ENCODE measurements at places on chromosomes 12 and 14. TPM values are rescaled to one million over a fixed set of nuclear protein-coding genes. Genes with fewer than 3 reads are reported as not detected.

DNA sequence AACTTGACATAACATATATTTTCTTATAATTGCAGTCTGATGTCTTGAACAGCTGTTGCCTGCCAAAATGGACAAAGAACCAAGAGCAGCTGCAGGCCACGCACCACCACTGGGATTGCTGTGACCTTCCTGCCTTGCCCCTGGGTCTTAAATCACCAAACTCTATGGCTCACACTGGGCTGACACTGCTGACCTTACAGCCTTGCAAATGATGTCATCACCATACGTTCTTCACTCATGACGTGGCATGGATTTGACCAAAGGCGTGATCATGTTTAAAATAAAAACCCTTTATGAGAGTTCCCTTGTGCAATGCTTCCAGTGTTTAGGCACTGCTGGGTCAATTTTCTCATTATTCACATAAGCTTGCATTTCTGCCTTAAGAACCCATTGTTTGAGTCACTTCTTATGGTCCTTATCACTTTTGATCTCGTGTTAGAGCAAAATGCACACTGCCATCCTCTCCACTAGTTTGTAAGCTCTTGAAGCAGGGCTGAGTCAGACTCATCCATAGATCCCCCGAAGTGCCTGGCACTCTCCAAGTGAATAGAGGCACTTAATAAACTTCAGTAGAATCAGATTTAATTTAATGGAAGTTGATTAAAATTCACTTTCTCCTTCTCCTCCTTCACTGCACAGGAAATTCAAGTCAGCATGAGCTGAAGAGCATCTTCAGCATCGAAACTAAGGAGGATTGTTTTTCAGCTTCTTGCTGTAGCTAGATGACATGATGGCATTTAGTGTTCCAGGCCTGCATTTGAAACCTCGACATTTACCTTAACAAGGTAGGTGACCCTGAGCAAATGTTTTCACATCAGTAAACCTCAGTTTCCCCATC, 132.4 kb upstream of the PZP start:
- no peaks in the 10 kb centered on the region for H3K27me3 ChIP-seq
- no peaks in the 10 kb centered on the region for H3K4me1 ChIP-seq
- no peaks in the 10 kb centered on the region for H3K36me3 ChIP-seq
- H3K27ac ChIP-seq = no peak overlapping the region
- no peak overlapping the region for H3K4me3 ChIP-seq
- no peak for DNase-seq

- DNase-seq = no peak
- no peaks in the 10 kb centered on the region for H3K4me1 ChIP-seq
- no peak overlapping the region for H3K27ac ChIP-seq
- no peak overlapping the region for H3K4me3 ChIP-seq
- no peaks in the 10 kb centered on the region for H3K27me3 ChIP-seq
- no peaks in the 10 kb centered on the region for H3K36me3 ChIP-seq
Measured at GRCh38 chr14:86462193-86462753, 932.3 kb downstream of the FLRT2 start.

- no peaks in the 10 kb centered on the region for H3K36me3 ChIP-seq
- no peaks in the 10 kb centered on the region for H3K4me1 ChIP-seq
- DNase-seq = no peak
- no peak overlapping the region for H3K4me3 ChIP-seq
Measured at GRCh38 chr12:50338920-50339645, 55.8 kb upstream of the LIMA1 start.

GRCh38 chr12:2624543-2625288, 170.1 kb upstream of the FKBP4 start:
- H3K4me3 ChIP-seq = no peak overlapping the region
- no peak for DNase-seq
- H3K27me3 ChIP-seq = no peaks in the 10 kb centered on the region
- H3K36me3 ChIP-seq = peaks cover 50% of the 10 kb centered on the region
- no peak overlapping the region for H3K27ac ChIP-seq

GRCh38 chr12:46414591-46415268, 42.2 kb upstream of the SLC38A2 start:
- no peak for DNase-seq
- H3K36me3 ChIP-seq = no peaks in the 10 kb centered on the region
- no peaks in the 10 kb centered on the region for H3K27me3 ChIP-seq
- no peak overlapping the region for H3K4me3 ChIP-seq
- peaks cover 18% of the 10 kb centered on the region for H3K4me1 ChIP-seq

GRCh38 chr14:52299692-52300278, 14.3 kb upstream of the PTGER2 start:
- no peaks in the 10 kb centered on the region for H3K36me3 ChIP-seq
- no peak overlapping the region for H3K27ac ChIP-seq
- no peaks in the 10 kb centered on the region for H3K4me1 ChIP-seq
- no peak overlapping the region for H3K4me3 ChIP-seq

The INHBE gene
- not detected for total RNA-seq

DNA sequence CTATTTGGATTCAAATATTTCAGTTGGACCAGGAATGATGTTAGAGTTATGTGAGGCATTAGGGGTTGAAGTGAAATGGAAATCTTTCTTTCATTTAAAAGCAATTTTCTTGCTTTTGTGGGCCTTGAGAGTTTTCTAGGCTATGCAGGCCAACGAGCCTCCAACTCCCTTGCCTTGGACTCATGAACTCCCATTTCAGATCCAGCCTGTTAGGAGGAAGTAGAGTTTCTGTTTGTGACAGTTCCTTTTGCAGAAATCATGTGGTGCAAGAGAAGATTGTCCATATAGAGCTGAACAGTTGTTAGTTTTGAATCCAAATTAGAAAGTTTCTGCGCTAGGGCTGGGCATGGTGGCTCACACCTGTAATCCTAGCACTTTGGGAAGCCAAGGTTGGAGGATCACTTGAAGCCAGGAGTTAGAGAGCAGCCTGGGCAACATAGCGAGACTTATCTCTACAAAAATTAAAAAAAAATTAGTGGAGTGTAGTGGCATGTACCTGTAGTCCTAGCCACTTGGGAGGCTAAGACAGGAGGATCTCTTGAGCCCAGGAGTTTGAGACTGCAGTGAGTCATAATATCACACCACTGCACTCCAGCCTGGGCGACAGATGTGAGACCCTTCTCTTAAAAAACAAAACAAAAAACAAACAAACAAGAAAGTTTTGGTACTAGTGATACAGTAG, 47.3 kb upstream of the MED13L start:
- H3K36me3 ChIP-seq = no peaks in the 10 kb centered on the region
- peaks cover 17% of the 10 kb centered on the region for H3K4me1 ChIP-seq
- no peak for DNase-seq
- H3K27ac ChIP-seq = peak overlapping the region; percentile 41
- H3K27me3 ChIP-seq = no peaks in the 10 kb centered on the region
- no peak overlapping the region for H3K4me3 ChIP-seq

GRCh38 chr14:30621354-30621939, 672 bp upstream of the SCFD1 start:
- H3K4me1 ChIP-seq = peaks cover 6% of the 10 kb centered on the region
- DNase-seq = no peak
- no peaks in the 10 kb centered on the region for H3K27me3 ChIP-seq
- H3K36me3 ChIP-seq = no peaks in the 10 kb centered on the region
- peak overlapping the region; percentile 82 for H3K4me3 ChIP-seq

DNA sequence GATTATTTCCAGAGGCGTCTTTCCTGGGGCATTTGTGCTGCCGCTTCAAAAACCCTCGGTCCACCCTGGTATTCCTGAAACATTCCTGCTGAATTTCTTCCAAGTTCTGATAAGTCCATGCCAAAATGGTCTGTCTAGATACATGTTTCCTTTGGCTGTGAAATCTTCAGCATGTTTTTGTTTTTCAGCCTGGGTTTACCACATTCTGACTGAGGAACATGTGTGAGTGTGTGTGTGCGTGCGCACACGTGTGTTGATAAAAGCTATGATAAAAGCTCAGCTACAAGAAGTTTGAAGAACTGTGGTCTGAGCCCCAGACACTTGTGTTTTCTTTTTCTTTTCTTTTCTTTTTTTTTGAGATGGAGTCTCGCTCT, 22.4 kb downstream of the ANKRD9 start:
- DNase-seq = no peak
- H3K4me3 ChIP-seq = peak overlapping the region; percentile 2
- H3K36me3 ChIP-seq = no peaks in the 10 kb centered on the region
- peak overlapping the region; percentile 55 for H3K27ac ChIP-seq
- no peaks in the 10 kb centered on the region for H3K27me3 ChIP-seq

DNA sequence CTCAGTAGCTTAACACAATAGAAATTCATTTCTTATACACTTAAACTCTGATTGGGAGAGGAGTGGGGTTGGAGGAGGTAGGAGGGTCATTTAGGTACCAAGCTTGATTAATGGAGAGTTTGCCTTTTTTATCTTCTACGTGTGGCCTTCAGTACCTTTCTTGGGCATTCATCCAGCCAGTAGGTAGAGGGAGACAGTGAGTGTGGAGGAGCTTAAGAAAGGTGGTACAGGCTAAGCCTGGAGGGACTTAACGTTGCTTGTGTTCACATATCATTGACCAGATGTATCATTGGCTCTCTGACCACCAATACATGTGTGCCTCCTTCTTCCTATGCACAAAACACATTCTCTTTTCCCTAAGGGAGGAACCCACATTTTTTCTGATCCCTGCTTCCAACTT, 232.9 kb upstream of the CRY1 start:
- no peaks in the 10 kb centered on the region for H3K27me3 ChIP-seq
- H3K4me1 ChIP-seq = no peaks in the 10 kb centered on the region
- no peak overlapping the region for H3K27ac ChIP-seq
- no peaks in the 10 kb centered on the region for H3K36me3 ChIP-seq
- no peak overlapping the region for H3K4me3 ChIP-seq

The SLC25A47 gene
- not detected for total RNA-seq

The SERPINA9 gene
- total RNA-seq = not detected

GRCh38 chr12:27840229-27840999, 60.4 kb upstream of the MANSC4 start:
- no peaks in the 10 kb centered on the region for H3K27me3 ChIP-seq
- H3K4me1 ChIP-seq = no peaks in the 10 kb centered on the region
- H3K27ac ChIP-seq = no peak overlapping the region
- no peak overlapping the region for H3K4me3 ChIP-seq
- no peaks in the 10 kb centered on the region for H3K36me3 ChIP-seq
- DNase-seq = no peak

DNA sequence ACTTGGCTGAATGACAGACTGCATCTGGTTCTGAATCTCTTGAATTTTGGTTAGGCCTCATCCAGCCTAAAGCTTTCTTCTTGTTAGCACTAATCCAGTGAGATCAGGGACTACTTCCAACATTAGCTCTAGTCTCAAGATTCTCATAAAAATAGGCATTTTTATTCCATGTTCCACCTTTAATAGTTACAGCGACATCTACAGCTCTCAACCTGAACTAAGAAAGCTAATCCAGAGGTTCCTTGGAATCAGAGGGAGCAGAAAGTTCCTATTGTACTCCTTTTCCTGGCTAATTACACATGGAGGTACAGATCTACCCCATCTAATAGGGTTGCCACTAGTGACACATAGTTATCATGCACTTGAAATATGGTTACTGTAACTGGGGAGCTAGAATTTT, 391.9 kb downstream of the RMST start:
- no peaks in the 10 kb centered on the region for H3K4me1 ChIP-seq
- no peaks in the 10 kb centered on the region for H3K27me3 ChIP-seq
- no peak for DNase-seq
- H3K4me3 ChIP-seq = no peak overlapping the region
- H3K36me3 ChIP-seq = no peaks in the 10 kb centered on the region

- H3K27ac ChIP-seq = no peak overlapping the region
- no peaks in the 10 kb centered on the region for H3K36me3 ChIP-seq
- H3K4me1 ChIP-seq = no peaks in the 10 kb centered on the region
- no peak for DNase-seq
- no peak overlapping the region for H3K4me3 ChIP-seq
Measured at GRCh38 chr12:3419558-3419957, 71.4 kb upstream of the PRMT8 start.

- H3K36me3 ChIP-seq = no peaks in the 10 kb centered on the region
- no peak overlapping the region for H3K4me3 ChIP-seq
- no peaks in the 10 kb centered on the region for H3K4me1 ChIP-seq
- no peak for DNase-seq
- H3K27ac ChIP-seq = no peak overlapping the region
Measured at GRCh38 chr12:60123557-60123956, 527.7 kb downstream of the SLC16A7 start.

- no peaks in the 10 kb centered on the region for H3K27me3 ChIP-seq
- no peak overlapping the region for H3K27ac ChIP-seq
- no peak for DNase-seq
- no peaks in the 10 kb centered on the region for H3K4me1 ChIP-seq
- no peak overlapping the region for H3K4me3 ChIP-seq
Measured at GRCh38 chr12:67193704-67194103, 75.5 kb upstream of the CAND1 start.

The TAS2R42 gene
- not detected for total RNA-seq

GRCh38 chr12:88383405-88383804, 196.9 kb downstream of the KITLG start:
- H3K4me1 ChIP-seq = no peaks in the 10 kb centered on the region
- DNase-seq = no peak
- H3K27ac ChIP-seq = no peak overlapping the region
- H3K27me3 ChIP-seq = no peaks in the 10 kb centered on the region
- no peaks in the 10 kb centered on the region for H3K36me3 ChIP-seq
- H3K4me3 ChIP-seq = no peak overlapping the region

DNA sequence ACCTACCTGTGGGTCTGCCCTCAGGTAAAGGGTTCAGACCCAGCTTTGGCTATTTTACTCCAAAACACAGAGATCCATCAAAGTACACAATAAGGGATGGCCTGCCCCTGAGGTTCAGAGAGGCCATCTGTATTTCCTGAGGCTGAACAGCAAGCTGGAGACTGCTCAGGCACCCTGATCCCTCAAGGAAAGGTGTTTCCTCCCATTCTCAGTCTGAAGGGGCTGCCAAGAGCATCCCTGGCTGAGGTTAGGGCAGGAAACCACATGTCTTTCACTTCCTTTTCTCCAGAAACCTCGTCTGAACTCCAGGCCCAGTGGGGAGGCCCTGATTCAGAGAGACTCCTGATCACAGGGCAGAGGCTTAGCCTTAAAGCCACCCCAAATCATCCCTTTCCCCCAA, 1.5 kb downstream of the RILPL1 start:
- H3K27ac ChIP-seq = peak overlapping the region; percentile 76
- H3K4me1 ChIP-seq = no peaks in the 10 kb centered on the region
- H3K27me3 ChIP-seq = no peaks in the 10 kb centered on the region
- no peak for DNase-seq
- H3K36me3 ChIP-seq = no peaks in the 10 kb centered on the region
- peak overlapping the region; percentile 88 for H3K4me3 ChIP-seq

- H3K36me3 ChIP-seq = no peaks in the 10 kb centered on the region
- H3K4me3 ChIP-seq = no peak overlapping the region
- no peak overlapping the region for H3K27ac ChIP-seq
- H3K27me3 ChIP-seq = no peaks in the 10 kb centered on the region
- DNase-seq = no peak
- H3K4me1 ChIP-seq = peaks cover 3% of the 10 kb centered on the region
Measured at GRCh38 chr12:110790301-110790700, 47.6 kb upstream of the PPP1CC start.

Data from ascending aorta (tissue), 2 donors.